Activated naive CD4-positive, alpha-beta T cell treated with anti-CD3 and anti-CD28 coated beads, Interleukin-2, amount 10 ng/mL, durations not matched to agents 7 days and 5 days (primary cell): ENCODE measurements at places on chromosomes 5 and 9.

GRCh38 chr5:16889203-16889971 is 46.7 kb downstream of the MYO10 start:
- no peak overlapping the region for H3K4me3 ChIP-seq
- peaks cover 4% of the 10 kb centered on the region for H3K27me3 ChIP-seq
- no peak for DNase-seq
- H3K27ac ChIP-seq: no peak overlapping the region

DNA sequence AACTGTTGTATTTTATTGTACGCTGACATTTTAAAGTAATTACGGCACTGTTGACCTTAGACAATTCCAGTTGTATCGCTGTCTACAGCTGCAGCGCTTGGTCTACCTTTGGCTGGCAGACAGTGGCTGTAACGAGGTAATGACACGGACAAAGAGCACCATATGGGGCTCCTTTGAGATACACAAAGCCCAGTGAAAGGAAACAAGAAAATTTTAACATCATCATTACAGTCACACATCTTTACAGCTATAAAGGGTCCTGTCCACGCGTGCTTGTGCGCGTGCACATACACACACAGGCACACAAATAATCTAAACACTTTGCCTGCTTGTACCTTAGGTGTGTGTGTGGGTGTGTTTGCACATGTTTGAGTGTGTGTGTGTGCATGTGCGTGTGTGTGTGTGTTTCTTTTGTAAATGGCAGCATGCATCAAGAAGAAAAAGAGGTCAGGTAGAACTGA is 946.0 kb downstream of the NR2F1-AS1 start:
- H3K4me1 ChIP-seq: no peaks in the 10 kb centered on the region
- no peak overlapping the region for H3K27ac ChIP-seq
- H3K4me3 ChIP-seq: no peak overlapping the region
- H3K27me3 ChIP-seq: no peaks in the 10 kb centered on the region
- H3K36me3 ChIP-seq: no peaks in the 10 kb centered on the region

GRCh38 chr5:9054322-9054721 is 491.6 kb downstream of the SEMA5A start:
- no peak overlapping the region for H3K27ac ChIP-seq
- no peak overlapping the region for H3K4me3 ChIP-seq
- no peaks in the 10 kb centered on the region for H3K36me3 ChIP-seq

GRCh38 chr5:102815084-102815483 is 60.0 kb downstream of the PAM start:
- H3K36me3 ChIP-seq: no peaks in the 10 kb centered on the region
- H3K4me1 ChIP-seq: peaks cover 8% of the 10 kb centered on the region
- no peak for DNase-seq
- H3K27me3 ChIP-seq: no peaks in the 10 kb centered on the region
- no peak overlapping the region for H3K27ac ChIP-seq
- H3K4me3 ChIP-seq: no peak overlapping the region

DNA sequence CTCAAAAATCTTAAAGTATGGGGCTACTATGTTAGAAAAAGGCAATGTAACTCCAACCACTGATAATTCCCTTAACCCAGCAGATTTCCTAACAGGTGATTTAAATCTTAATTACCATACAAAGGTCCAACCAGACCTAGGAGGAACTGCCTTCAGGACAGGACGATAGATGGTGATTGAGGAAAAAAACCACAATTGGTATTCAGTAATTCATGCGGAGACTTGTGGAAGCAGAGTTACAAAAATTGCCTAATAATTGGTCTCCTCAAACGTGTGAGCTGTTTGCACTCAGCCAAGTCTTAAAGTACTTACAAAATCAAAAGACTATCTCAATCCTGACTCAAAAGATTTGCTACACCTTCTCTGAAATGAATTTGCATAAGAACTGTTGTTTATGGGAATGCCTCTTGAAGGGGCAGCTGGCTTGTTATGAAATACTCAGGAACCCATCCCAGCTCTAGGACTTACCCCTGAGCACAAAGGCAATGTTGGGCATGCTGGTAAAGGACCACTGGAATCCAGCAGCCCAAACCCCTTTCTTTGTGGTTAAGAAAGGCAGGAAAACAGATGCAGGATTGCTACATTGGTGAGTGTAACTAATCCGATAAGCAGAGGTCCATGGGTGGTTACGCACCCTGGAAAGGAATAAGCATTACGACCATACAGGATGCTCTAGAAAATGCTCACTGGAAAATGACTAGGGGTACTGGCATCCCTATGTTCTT is 26.7 kb upstream of the EPB41L4A start:
- H3K4me3 ChIP-seq: no peak overlapping the region
- H3K27ac ChIP-seq: no peak overlapping the region
- peaks cover 4% of the 10 kb centered on the region for H3K27me3 ChIP-seq
- H3K36me3 ChIP-seq: no peaks in the 10 kb centered on the region
- DNase-seq: no peak

GRCh38 chr5:151721812-151722391 is 35.2 kb upstream of the SPARC start:
- no peaks in the 10 kb centered on the region for H3K4me1 ChIP-seq
- DNase-seq: no peak
- no peak overlapping the region for H3K4me3 ChIP-seq
- H3K36me3 ChIP-seq: no peaks in the 10 kb centered on the region
- H3K27ac ChIP-seq: no peak overlapping the region
- peaks cover 4% of the 10 kb centered on the region for H3K27me3 ChIP-seq

- H3K4me3 ChIP-seq: no peak overlapping the region
- peaks cover 13% of the 10 kb centered on the region for H3K4me1 ChIP-seq
- no peak overlapping the region for H3K27ac ChIP-seq
- DNase-seq: no peak
- peaks cover 37% of the 10 kb centered on the region for H3K27me3 ChIP-seq
These were observed 17.9 kb upstream of the C5orf47 start for GRCh38 chr5:173970878-173971650.

DNA sequence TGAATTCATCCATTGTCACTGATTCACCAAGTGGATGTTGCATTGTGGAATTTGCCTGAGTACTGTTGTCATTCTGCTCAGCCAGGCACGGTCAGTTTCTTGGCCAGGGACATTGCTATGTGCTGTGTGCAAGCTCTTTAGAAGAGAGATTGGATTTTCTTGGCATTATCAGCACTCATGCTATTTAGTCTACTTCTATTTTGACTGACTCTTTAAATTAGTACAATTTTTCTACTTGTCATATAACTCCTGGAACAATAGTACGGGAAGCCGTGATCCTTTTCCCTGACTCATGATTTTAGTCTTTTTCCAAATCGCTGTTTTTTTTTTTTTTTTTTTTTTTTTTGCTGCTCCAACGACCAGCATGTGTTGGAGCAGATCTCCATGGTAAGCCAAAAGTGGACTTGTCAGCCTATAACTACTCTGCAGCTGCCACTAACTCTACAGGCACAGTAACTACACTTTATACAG is 129.7 kb downstream of the CDC42SE2 start:
- peak overlapping the region; percentile 16 for H3K4me3 ChIP-seq
- H3K27me3 ChIP-seq: no peaks in the 10 kb centered on the region
- H3K4me1 ChIP-seq: peaks cover 79% of the 10 kb centered on the region
- peaks cover 81% of the 10 kb centered on the region for H3K36me3 ChIP-seq

- H3K36me3 ChIP-seq: no peaks in the 10 kb centered on the region
- no peak overlapping the region for H3K27ac ChIP-seq
- no peak overlapping the region for H3K4me3 ChIP-seq
- H3K4me1 ChIP-seq: no peaks in the 10 kb centered on the region
- no peak for DNase-seq
- H3K27me3 ChIP-seq: no peaks in the 10 kb centered on the region
These were observed 38.2 kb upstream of the GRAMD2B start for GRCh38 chr5:126384985-126385384.

DNA sequence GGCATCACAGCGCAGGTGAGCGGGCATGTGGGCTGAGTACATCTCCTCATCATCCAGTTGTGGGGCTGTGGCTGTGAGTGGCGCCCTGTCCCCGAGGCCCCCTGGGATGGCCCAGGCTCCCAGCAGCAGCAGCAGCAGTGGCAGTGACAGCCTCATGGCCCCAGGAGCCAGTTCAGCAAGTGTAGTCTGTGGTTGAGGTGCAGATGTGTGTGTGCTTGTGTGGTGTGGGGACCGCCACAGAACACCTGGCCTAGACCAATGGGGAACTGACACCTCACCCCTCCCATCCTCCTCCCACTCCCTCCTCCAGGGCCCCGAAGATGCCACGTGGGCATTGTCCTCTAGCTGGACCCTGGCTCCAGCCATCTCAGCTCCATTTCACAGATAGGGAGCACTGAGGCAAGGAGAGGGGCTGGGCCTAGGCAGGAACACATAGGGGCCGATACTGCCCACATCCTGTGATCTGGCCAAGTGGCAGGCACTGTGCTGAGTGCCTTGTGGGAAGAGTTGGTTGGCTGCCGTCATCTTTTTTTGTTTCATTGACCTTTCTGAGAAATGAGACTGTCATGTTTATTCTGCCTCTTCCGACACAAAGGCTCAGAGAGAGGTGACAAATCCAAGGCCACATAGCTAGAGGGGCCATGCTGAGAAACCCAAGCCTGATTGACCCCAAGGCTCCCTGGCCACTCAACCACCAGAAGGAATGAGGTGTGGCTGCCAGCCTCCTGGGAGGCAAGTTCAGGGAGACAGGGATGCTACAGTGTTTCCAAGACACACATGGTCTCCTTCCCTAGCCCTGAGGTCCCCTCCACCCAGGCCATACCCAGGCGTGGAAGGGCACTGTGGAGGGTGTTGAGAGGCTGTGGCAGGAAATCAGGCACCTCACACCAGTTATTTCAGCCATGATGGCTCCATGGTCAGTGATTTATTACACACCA is at the start of gene MZB1:
TSS of gene MZB1 (minus strand) at position 213 of the 938 bp plus-strand sequence. CDS start at position 156, 57 bp downstream.
- H3K4me3 ChIP-seq: peak within 1 kb of the TSS; percentile 56
- peaks cover 67% of the 10 kb centered on the region for H3K4me1 ChIP-seq
- peaks cover 24% of the 10 kb centered on the region for H3K27me3 ChIP-seq
- no peaks in the 10 kb centered on the region for H3K36me3 ChIP-seq

- peak overlapping the region; percentile 91 for H3K27ac ChIP-seq
- H3K36me3 ChIP-seq: peaks cover 11% of the 10 kb centered on the region
- peak overlapping the region; percentile 85 for H3K4me3 ChIP-seq
- no peaks in the 10 kb centered on the region for H3K27me3 ChIP-seq
- peaks cover 32% of the 10 kb centered on the region for H3K4me1 ChIP-seq
These were observed 491 bp upstream of the ZCCHC9 start for GRCh38 chr5:81300921-81301270.

GRCh38 chr9:23005156-23005555 is 558.5 kb downstream of the DMRTA1 start:
- no peak overlapping the region for H3K4me3 ChIP-seq
- H3K36me3 ChIP-seq: no peaks in the 10 kb centered on the region
- H3K27me3 ChIP-seq: no peaks in the 10 kb centered on the region
- H3K27ac ChIP-seq: no peak overlapping the region
- no peak for DNase-seq

GRCh38 chr9:2208991-2209390 is 193.8 kb downstream of the SMARCA2 start:
- no peaks in the 10 kb centered on the region for H3K36me3 ChIP-seq
- no peak overlapping the region for H3K4me3 ChIP-seq
- no peaks in the 10 kb centered on the region for H3K27me3 ChIP-seq

GRCh38 chr5:52674815-52675545 is 112.7 kb upstream of the ITGA1 start:
- no peaks in the 10 kb centered on the region for H3K27me3 ChIP-seq
- H3K36me3 ChIP-seq: no peaks in the 10 kb centered on the region

GRCh38 chr5:113266227-113266912 is 168.4 kb downstream of the TSSK1B start:
- H3K4me1 ChIP-seq: no peaks in the 10 kb centered on the region
- H3K36me3 ChIP-seq: no peaks in the 10 kb centered on the region
- H3K27me3 ChIP-seq: peaks cover 3% of the 10 kb centered on the region
- no peak overlapping the region for H3K27ac ChIP-seq
- no peak for DNase-seq

DNA sequence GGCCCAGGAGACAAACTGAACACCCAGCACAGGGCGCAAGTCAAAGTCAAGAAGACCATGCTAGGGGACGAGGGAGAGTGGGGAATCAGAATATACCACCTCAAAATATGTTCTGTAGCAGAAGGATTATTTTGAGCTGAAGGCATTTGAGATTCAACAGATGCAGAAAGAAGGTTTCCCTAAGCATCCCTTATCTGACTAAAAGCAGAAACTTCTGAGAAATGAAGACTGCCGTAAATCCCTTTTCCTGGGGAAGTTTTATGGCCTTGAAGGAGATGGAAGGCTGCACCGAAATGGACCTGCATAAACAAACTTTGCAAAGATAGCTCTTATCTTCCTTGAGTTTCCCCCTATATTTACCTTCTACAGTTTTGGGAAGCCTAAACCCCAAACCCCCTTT is 72.8 kb downstream of the PTTG1 start:
- no peak overlapping the region for H3K27ac ChIP-seq
- H3K4me1 ChIP-seq: no peaks in the 10 kb centered on the region
- H3K36me3 ChIP-seq: no peaks in the 10 kb centered on the region
- H3K4me3 ChIP-seq: no peak overlapping the region

DNA sequence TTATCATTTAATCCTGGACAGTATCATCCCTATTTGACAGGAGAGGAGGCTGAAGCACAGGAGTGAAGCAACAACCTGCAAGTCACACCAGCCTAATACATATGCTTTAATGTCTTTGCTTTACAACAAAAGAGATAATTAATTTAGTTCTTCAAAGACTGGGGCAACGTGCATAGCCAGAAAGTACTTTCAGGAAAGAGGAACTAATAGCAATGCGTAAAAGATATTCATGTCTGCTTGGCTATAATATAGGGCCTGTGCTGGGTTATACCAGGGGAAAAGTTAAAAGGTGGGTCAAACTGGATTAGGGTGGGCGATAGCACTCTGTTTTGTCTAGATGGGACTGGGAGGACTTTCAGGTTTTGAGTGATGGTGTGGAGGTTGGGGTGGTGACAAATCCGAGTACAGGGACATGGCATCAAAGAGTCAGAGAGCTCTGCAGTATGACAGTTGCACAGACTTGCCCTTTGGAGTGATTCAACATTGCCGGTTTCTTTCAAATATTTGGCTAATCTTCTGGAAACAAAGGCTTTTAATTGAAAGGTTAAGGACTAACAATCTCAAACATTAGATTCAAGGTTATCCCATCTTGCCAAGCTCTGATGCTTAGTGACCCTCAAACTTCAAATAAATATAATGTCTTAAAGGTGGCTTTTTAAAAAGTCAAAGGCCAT is 11.9 kb downstream of the DAB2 start:
- H3K4me1 ChIP-seq: no peaks in the 10 kb centered on the region
- H3K27ac ChIP-seq: no peak overlapping the region
- no peaks in the 10 kb centered on the region for H3K27me3 ChIP-seq

GRCh38 chr5:63573380-63573779 is 388.9 kb downstream of the HTR1A start:
- H3K36me3 ChIP-seq: no peaks in the 10 kb centered on the region
- no peak overlapping the region for H3K4me3 ChIP-seq
- H3K27me3 ChIP-seq: no peaks in the 10 kb centered on the region
- H3K27ac ChIP-seq: no peak overlapping the region

DNA sequence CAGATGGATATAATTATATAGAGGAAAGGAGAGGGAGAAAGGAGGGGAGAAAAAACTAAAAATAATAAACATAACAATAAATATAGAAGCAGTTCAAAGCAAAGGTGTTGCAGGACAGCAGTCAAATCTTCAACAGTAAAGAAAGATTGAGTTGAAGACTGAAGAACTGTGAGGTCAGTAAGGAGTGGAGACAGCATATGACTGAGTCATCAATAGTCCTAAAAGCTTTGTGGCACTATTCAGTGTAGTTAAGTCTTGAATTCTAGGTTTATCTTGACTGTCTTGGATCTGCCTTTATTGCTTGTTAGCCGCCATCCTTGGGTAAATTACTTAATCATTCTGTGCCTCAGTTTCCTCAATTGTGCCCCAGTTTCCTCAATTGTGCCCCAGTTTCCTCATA is 137.0 kb downstream of the MRPS30 start:
- no peaks in the 10 kb centered on the region for H3K27me3 ChIP-seq
- H3K4me3 ChIP-seq: no peak overlapping the region
- H3K36me3 ChIP-seq: no peaks in the 10 kb centered on the region
- no peaks in the 10 kb centered on the region for H3K4me1 ChIP-seq
